ENCODE measurements at places on chromosomes 11 and 22.

GRCh38 chr11:24773322-24773721 lies 276.5 kb downstream of the LUZP2 start:
- no peak for DNase-seq

- no peak for DNase-seq
Measured at GRCh38 chr11:67119585-67120391, 725 bp downstream of the KDM2A start.

GRCh38 chr11:94433049-94433448 lies 31.8 kb upstream of the GPR83 start:
- DNase-seq: no peak

- no peak for DNase-seq
Measured at GRCh38 chr11:2591805-2592204, 108.0 kb downstream of the KCNQ1OT1 start.

- DNase-seq: no peak
Measured at GRCh38 chr11:17382046-17382728, 6.3 kb downstream of the KCNJ11 start.

DNA sequence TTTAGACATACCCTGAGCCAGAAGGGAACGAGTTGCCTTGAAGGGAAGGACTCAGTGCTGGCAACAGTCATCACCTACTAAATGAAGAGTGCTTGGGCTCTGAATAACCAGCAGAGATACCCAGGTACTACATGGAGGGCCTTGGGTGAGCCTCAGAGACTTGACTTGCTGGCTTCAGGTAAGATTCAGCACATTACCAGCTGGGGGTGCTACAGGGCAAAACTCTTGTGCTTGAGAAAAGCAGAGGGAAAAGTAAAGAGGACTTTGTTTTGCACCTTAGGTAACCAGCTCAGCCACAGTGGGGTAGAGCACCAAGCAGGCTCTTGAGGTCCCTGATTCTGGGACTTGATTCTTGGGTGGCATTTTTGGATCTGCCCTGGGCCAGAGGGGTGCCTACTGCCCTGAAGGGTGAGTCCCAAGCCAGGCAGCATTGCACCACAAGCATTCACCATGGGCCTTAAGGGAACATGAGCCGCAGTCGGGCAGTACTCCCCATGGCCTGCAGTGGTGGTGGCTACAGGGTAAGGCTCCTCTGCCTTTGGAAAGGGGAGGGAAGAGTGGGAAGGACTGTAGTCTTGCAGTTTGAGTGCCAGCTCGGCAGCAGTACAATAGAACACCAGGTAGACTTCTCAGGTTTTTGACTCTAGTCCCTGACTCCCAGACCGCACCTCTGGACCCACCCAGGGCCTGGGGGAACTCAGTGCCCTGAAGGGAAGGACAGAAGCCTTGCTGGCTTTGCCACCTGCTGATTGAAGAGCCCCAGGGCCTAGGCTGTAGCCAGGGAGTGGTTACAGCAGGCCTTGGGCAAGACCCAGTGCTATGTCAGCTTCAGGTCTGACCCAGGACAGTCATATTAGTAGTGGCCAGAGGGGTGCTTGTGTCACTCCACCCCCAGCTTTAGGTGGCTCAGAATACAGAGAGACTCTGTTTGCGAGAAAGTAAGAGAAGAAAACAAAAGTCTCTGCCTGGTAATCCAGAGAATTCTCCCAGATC lies 22.7 kb upstream of the PLEKHA7 start:
- DNase-seq: peak; percentile 25

DNA sequence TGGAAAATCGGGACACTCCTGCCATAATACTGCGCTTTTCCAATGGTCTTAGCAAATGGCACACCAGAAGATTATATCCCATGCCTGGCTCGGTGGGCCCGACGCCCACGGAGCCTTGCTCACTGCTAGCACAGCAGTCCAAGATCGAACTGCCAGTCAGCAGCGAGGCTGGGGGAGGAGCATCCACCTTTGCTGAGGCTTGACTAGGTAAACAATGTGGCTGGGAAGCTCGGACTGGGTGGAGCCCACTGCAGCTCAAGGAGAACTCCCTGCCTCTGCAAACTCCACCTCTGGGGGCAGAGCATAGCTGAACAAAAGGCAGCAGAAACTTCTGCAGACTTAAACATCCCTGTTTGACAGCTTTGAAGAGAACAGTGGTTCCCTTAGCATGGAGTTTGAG lies 15.6 kb downstream of the PTH start:
- DNase-seq: no peak

DNA sequence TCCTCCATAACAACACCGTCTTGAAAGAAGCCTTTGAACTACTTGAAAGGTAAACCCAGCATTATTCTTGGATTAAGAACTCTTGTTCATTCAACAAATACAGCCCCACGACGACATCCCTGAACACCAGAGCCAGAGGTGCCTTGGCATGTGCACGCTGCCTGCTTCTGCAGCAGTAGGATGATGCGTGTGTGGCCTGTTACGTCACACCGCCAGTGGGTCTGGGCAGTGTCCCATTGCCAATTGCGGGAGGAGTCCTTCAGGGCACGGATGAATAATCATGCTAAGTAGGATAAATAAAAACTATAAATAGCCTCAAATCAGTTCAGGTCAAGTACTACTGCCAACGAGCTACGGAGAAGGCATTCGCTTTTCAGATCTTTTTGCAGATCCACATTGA lies 380.5 kb downstream of the SHANK2 start:
- no peak for DNase-seq

DNA sequence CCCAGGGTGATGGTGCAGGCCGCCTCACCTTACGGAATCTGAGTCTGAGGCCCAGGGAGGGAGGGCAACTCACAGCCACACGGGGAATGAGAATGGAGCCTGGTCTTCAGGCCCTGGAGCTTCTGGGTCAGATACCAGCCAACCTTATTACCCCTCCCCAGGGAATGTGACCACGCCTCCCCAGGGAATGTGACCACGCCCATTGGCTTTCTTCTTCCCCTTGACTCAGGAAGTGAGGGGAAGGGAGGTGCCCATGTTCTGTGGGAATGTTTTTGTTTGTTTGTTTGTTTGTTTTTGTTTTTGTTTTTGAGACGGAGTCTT lies 57.5 kb upstream of the RBFOX2 start:
- no peak for DNase-seq

DNA sequence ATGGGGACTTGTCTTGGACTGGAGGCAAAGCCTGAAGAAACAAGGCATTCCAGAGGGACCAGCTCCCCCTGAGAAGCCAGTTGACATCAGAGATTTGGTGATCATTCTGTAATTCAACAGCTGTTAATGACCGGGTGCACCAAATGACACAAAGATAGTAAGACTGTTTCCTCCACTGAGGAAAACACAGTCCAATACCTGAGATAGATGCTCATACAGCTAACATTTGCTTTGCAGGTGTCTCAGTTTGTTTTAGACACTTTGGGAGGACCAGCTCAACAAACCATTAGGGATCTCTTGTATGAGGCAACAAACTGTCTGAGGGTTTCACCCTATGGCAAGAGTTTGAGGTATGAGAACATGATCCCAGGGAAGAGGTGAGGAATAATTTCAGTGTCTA lies 237.2 kb upstream of the PLET1 start:
- no peak for DNase-seq

GRCh38 chr22:46737976-46738646 lies at the start of gene CERK:
Gene CERK (minus strand): TSS chr22:46738252. CDS start chr22:46738148, 104 bp downstream.
- peak; percentile 43 for DNase-seq

DNA sequence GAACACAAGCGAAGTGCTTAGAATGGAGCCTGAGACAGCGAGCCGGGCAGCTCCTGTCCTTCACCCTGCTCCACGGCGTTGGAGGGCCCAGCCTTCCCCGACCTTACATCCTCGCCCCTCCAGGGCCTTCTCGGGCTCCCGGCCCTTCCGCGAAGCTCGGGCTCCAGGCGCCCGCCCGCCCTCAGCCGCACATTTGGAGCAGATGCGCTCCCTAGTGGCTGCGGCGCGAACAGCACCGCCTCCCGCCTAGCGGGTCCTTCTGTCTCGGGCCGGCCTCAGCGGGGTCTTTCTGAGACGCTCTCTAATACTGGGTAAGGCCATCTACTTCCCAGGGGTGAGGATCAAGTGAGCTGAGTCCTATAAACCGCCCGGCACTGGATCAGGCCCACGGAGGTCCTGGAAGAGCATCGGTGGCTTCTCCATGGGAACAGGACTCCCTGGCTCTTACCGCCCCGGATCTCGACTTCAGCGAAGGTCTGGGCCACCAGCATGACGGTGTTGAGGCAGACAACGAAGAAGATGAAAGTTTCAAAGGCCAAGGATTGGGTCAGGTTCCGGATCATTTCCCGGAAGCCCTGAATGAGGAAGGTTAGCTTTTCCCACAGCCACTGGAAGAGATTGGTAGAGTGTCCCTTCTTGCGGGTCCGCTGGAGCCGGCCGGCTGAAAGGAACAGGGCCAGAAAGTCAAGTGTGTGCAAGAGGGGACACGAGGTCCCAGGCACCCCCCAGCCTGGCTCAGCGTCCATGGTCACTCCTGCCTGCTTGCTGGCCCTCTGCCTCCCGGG lies 3.7 kb downstream of the CATSPER1 start:
- DNase-seq: peak; percentile 58

DNA sequence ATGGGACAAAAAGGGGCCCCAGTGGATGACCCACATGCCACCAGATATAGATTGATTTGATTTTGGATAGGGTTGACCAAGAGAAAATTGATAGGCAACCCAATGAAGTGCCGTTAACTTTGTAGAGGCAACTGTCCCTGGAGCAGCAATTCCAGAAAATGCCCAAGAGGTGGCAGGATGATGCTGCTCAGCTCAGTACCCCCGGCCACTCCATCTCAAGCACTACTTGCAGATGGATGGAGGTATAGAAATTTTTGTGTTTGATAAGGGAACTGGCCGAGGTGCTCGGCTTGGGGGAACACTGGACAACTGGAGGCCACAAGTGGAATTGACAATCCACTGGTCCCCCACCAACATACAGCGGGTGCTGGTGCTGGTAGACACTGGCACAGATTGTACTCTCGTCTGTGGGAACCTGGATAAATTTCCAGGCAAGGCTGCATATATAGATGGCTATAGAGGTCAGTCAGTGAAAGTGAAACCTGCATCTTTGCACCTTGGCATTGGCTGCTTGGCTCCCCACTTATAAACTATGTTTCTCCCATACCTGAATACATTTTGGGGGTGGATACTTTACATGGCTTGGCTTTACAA lies 86.3 kb downstream of the CCDC83 start:
- DNase-seq: no peak

DNA sequence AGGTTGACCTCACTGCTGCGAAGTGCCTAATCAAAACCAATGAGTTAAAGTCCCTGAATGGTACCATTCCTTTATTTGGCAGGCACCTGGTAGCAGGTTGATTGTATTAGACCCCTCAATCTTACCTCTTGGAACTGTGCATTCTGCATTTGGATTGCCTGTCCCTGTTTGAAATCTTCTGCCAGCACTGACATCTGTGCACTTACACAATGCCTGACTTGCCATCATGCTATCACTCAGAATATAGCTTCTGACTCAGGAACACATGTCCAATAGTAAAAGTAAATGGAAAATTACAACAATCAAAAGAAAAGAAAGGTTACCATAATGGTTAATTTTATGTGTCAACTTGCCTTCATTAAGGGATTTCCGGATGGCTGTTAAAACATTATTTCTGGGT lies 366.0 kb upstream of the PDGFD start:
- no peak for DNase-seq

DNA sequence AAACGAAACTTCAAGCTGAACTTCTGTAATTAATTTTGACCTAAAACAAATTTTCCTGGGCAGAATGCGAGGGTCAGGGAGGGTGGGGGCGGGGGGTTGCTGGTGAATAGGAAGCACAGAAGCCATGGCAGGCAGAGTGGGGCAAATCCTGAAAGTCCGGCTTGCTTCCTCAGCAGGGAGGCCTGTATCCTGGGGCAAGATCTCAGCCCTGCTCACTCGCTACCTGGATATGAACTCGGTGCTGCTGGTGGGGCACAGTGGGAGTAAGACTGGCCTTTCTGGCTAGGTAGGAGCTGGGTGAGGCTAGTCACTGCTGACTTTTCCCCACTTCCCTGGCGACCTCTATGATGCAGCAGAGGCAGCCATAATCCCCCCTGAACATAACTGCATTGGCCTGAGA lies 168.9 kb upstream of the CHORDC1 start:
- no peak for DNase-seq

All from HL-60 (cell line).